ENCODE measurements at places on chromosomes 2 and 18.
A peak's percentile ranks its signal among the peaks of the same experiment; 100 is the strongest.

DNA sequence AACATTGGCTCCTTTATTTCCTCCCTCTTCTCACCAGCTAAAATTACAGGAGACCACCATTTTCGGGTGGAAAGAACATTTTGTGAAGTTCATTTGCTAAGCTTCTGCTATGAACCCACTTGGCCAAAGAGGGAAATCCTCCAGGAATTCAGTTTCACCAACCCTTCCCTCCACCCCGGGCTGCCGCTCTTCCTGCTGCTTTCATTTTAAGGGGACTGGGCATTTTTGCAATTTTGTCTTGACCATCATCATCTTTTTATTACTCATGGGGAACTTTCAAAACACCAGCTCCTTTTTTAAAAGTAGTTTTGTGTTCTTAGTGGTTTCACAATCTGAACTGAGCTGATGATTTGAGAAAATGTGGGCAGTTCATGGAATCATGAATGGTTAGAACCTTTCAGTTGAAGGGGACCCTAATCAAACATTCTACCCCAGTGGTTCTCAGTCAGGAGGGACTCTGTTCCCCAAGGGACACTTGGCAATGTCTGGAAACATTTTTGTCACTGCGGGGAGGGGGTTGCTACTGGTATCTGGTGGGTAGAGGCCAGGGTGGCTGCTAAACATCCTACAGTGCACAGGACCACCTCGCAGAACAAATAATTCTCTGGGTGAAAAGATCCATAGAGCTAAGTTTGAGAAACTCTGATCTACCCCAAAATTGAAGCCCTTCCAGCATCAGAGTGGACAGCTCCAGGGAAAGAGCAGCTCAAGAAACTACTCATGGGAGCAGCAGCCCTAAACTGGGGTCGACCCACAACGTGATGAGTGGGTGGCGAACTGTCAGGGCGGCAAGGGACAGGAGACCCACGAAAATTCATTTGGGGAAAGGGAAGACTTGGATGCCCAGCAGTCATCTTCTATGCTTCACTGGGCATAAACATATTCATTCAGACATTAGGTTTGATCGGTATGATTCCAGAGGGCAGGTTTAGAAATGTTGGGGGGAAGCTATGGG, 92.9 kb downstream of the ACKR3 start:
- no peak for DNase-seq

DNA sequence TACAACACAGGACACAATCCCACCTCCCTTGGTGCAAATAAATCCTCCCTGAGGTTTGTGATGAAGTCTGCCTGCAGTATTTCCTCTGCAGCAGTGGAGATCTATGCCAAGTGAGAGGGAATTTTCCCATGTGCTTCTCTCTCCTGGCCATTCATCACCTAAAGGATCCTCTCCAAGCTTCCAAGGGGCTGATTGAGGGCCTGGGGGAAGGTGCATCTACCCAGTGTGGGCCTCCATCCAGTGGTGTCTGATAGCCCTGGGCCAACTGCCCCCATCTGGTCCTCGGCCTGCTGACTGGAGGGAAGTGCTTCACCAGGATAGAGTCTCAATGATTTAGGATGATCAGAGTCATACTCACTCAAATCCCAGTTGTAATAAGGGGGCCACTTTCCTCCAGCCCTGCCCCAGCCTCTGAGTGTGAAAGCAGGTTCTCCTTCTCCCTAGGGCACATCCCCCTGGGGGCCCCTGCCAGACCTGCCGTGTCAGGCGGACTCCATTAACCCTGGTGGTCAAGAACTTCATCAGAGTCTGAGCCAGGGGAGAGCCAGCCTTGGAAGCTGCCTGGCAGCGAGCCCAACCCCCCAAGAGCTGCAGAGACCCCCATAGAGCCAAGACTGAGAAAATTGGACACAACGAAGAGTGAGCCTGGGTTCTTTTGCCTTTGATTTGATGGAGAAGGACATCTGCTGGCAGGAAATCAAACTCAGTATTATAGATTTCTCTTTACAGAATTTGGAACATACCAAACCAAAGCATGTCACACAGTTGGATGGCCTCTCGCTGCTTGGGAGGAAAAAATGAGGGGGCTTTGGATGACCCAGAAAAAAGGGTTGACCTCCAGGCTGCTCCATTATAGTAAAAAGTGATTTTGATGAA, 509.6 kb downstream of the CMPK2 start:
- DNase-seq = no peak

DNA sequence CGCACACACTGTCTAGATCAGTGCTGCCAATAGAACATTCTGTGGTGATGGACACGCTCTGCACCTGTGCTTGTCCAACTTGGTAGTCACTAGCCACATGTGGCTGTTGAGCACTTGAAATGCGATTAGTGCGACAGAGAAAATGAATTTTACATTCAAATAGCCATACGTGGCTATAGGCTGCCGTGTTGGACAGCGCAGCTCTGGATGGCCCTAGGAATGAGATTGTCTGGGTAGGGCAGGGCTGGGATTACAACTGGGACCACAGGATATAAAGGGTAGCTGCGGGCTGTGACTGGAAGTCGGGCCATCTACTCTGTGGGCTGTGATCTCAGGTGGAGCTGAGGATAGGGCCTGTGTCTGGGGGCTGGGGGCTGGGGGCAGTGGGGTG, 5.2 kb downstream of the ASIC4 start:
- DNase-seq = no peak

DNA sequence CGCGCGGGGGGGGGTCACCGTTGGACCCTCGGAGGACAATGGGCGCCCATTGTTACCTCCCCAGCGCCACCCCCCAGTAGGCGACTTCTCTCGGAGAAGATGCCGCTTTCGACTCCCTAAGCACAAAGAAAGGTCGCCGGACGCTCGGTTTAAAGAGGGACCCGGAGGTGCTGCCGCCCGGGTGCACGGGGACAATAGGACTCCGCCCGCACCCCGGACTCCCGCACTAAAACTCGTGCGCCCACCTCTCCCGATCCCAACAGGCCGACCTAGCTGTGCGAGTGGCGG, 318 bp upstream of the CDC42EP3 start:
- no peak for DNase-seq

GRCh38 chr2:53429901-53430300, 337.7 kb upstream of the CHAC2 start:
- DNase-seq = no peak

GRCh38 chr18:6521803-6522418, 107.2 kb upstream of the L3MBTL4 start:
- DNase-seq = peak; percentile 24

DNA sequence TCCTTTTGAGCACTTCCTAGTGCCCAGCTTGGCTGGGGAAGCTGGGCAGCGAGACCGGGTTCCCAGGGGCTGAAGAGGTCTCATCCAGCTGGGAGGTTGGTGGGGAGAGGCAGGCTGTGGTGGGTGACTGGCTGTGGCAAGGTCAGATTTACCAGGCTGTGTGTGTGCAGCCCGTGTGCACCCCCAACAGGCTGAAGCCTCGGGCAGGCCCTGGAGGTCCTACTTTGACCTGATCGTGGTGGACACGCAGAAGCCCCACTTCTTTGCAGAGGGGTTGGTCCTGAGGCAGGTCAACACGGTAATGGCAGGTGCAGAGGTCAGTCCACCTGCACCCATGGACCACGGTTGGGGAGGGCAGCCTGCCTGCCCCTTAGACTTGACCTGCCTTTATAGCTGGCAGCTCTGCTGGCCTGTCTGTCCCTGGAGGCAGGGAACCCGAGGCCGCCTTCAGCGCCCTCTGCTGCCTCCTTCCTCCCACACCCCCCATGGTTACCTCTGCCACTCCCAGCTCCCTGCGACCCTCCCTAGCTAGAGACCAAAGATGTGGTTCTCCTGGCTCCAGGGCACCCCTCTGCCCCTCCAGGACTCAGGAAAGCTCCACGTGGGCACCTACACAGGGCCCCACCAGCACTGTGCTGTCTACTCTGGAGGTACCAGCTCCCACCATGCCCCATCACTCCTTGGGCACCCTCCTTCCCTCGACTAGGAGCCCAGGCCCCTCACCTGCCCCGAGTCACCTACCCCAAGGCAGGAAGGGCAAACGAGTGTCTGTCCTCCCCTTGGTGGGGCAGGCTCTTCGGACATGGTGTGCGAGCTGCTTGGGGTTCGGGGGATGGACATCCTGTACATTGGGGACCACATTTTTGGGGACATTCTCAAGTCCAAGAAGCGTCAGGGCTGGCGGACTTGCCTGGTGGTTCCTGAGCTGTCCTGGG, 4.0 kb downstream of the NT5DC4 start:
- DNase-seq = no peak

DNA sequence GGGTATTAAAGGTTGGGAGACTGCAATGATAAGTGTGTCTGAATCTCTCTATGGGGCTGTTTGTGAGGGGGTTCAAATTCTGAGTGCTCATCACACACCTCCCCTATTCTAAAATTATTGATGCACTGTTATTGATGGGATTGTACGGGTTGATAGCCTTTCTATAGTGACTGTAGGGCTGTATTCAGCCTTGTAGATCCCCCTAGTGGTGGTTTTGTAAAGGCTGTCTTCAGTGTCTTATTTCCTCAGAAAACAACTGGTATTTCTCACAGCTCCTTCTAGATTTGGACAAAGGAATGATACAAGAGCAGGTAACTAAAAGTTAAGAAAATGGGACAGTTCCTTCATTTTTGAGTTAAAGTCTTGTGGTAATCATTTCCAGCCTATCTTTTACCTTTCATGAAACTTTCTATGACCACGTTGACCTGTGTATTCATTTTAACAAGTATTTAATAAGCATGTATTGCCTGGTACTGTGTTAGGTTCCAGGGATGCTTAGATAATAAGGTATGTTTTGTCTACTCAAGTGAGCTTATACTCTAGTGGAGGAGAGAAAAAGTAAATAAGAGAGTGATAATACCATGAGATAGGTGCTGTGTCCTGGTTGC, 21.2 kb downstream of the SMAD4 start:
- DNase-seq = peak; percentile 26

DNA sequence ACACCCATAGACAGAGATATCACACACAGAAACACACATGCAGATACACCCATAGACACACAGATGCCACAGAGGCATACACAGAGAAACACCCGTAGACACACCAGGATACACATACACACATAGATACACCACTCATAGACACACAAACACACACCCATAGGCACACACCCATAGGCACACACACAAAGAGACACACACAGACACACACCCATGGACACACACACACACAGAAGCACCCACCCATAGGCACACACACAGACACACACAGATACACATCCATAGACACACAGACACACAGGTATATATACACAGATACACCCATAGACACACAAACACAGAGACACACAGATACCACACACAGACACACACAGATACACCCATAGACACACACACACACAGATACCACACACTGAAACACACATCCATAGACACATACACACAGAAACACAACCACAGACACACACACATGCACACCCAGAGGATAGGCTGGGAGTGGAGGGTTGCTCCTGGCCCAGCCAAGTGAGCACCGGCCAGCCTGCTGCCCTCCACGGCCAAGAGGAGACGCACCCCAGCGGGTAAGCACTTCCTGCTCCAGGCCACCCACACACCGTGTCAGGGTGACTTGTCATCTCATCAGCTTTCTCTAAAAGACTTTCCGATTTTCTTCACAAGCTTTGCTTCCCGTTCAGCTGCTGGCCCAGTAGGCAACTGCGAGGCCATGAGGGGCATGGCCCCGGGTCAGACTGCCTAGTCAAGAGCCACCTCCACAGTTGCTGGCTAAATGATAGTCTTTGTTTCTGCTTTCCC, 14.1 kb upstream of the CNNM3 start:
- no peak for DNase-seq

GRCh38 chr18:23324861-23325260, 128.2 kb upstream of the RIOK3 start:
- no peak for DNase-seq

DNA sequence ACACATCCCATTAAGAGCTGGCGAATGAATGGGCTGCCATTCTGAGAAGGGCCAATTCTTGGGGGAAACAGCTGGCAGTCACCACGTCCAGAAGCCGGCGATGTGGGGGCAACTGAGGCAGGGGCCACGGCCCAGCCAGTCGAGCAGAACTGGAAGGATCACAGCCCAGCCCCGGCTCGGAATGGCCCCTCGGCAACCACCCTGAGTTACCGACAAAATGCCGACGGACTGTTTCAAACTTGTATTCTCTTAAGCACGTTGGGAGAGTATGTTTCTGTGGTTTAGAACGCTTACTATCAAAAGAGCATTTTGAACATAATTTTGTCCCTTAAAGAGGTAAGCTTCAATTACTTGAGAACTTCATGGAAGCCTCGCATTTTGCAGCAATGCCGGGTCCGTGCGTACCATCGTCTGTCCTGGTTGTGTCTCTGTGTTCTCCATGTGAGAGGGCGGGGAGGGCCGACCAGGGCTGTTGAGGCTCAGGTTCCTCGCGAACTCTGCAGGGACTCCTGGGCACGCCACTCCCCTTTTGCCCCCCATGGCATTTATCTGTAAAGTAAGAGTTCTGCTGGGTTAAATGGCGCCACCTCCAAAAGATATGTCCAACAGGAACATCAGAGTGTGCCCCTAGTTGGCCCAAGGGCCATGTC, 155.9 kb downstream of the TWIST2 start:
- DNase-seq = no peak

- no peak for DNase-seq
Measured at GRCh38 chr2:205166745-205167144, 515.6 kb upstream of the NRP2 start.

- no peak for DNase-seq
Measured at GRCh38 chr2:105121434-105121833, 83.6 kb downstream of the MRPS9 start.

DNA sequence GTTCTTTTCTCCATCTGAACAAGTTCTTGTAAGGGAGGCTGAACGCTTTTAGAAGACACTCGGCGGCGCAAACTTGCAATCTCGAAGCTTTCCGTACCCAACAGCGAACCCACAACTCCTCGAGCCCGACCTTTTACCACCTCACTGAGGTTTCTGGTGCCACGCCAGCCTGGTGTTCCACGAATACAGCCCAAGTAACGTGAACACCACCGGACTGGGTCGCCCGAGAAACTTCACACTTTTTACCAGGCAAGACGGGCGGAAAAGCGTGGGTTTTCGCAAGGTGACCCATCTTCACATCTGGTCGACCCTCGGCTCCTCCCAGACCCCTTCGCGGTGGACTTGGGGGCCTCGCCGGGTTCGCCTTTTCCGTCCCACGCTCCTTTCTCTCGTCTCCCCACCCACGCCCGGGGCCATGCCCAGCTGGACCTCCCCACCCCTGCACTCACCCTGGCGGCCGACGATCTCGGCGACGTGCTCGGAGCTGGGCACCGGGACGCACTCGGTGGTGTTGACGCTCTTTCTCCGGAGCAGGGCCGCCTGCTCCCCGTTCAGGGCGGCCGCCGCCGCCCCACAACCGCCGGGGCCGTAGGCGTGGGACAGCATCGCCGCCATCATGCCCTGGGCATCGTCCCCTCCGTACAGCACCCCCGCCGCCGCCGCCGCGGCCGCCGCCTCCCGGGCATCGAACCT, 1.2 kb downstream of the MEX3C start:
- peak; percentile 32 for DNase-seq

DNA sequence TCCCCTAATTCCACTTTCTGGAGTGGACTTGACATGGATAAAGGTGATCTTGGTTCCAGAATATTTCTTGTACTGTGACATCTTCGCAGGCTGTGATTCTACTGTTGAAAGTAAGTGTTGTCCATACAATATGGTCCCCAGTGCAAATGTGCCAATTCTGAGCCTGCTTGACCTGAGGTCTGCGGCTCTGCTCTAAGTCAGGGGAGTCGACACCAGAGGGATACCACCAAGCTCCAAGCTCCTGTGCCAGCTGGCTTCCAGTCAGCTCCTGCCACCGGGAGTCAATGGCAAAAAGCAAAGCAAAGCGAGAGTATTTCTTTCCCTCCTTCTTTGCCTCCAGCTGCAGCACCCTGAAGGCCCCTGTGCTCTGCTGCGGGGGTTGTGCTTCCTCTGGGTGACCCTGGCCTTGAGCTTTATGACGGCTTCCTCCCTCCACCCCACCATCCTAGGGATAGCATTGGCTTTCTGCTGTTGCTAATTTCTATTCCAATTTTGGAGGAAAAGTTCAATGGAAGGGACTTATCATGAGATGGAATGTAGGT, 50.4 kb downstream of the SLC35F5 start:
- no peak for DNase-seq

Data from prostate gland (tissue), 2 donors.